ENCODE measurements at places on chromosomes 12 and 14.

GRCh38 chr12:1859643-1860042, 39.3 kb downstream of the LRTM2 start:
- DNase-seq = no peak

DNA sequence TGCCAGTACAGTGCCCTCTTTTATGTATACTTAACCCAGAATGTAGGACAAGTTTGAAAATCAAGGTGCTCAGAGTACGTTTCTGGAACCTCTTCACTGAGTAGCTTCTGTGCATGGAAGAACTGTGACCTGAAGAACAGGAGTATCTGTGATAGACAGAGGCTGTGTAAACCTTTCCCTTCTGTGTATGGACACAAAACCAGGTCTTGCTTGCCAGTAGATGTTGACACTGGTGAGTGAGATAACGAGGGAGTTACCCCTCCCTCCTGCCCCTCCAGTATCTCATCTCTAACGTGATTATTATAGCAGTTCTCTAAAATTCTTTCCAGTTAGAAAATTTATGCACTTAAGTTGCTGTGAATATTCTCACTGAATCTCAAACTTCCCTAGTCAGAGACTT, 170.8 kb downstream of the RPL10L start:
- no peak for DNase-seq

- no peak for DNase-seq
Measured at GRCh38 chr14:23324993-23325392, 3.7 kb downstream of the PABPN1 start.

- no peak for DNase-seq
Measured at GRCh38 chr14:61649283-61649682, 46.0 kb upstream of the HIF1A start.

- no peak for DNase-seq
Measured at GRCh38 chr12:3751151-3752095, 1.5 kb downstream of the CRACR2A start.

GRCh38 chr12:95548539-95549391, 2.5 kb downstream of the USP44 start:
- no peak for DNase-seq

DNA sequence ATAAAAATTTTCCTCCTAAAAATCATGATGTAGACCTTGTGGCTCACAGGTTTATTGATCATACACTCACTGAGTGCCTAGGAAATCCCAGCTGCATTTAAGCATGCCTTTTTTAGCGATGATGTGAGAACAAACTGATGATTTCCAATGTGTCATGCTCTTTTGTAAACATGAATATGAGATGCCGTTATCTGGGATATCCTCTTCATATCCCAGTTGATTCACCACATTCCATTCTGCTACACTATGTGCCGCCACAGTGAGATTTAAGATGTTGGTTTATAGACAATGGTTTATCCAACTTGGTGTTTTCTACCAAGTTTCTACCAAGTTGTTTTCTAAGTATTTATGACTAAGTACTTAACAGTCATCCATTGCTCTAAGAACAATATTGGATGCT, 5.2 kb downstream of the OR4E1 start:
- DNase-seq = no peak

GRCh38 chr12:45726603-45727300, 2.8 kb upstream of the ARID2 start:
- DNase-seq = no peak

GRCh38 chr12:88303335-88303734, 161.2 kb downstream of the TMTC3 start:
- no peak for DNase-seq
